ENCODE measurements at places on chromosomes 4 and X.

DNA sequence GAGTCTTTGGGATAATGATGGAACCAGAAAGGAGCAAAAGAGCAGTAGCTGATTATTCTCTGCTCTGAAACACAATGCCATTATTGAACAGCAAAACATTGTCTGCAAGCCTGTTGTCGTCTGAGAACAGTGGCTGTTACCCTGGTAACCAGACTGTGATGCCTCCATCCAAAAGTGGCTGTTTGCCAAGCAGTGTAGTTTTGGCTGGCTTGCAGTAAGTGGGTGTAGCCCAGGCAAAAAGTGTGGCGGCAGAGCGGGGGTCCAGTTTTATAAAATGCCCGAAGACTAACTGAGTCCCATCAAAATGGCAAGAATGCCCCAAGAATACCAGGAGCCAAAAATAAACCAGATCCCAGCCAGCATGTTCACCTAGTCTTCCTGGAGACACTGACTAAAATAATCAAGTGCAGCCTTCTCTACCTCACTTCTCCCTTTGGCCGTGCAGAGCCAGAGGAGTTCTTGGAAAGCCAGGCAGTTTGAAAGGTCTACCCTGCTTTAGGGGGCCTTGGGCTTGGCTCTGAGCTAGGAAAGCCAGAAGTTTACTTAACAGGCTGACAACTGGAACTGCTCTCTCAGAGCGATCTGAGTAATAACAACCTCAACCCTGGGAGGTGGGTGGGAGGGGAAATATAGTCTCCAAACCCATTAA lies 2.6 kb downstream of the PLP1 start:
- DNase-seq = no peak

DNA sequence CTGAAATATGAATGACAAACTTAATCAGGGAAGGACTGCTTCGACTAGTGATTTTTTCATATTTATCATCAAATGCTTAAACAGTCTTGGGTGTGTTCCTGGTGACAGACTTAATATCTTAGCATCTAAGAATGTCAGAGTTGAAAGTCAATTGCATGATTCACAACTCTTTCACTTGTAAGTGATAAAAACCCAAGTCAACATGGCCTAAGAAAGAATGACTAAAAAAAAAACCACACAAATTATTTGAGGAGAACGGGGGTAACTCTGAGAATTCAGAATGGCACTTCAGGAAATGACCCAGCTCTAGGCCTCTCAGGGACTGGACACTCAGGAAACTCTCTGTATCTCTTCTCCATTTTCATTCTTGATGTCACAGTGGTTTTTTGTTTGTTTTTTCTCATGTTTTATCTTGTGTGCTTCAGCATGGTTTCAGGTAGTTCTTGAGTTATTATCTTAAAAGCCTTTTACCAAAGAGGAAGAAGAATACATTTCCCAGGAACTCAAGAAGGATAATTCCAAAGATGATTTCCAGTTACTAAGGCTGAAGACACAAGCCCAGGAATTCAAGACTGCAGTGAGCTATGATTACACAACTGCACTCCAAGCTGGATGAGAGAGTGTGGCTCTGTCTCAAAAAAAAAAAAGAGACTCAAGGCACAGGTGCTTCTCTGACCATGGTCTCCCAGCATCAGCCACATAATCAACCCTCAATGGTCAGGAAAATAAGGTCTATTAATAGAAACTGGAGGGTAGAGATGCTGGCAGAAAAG lies 1697.8 kb upstream of the IGFBP7 start:
- no peak for DNase-seq

GRCh38 chr4:42649870-42650269 lies 7.0 kb downstream of the ATP8A1 start:
- no peak for DNase-seq

DNA sequence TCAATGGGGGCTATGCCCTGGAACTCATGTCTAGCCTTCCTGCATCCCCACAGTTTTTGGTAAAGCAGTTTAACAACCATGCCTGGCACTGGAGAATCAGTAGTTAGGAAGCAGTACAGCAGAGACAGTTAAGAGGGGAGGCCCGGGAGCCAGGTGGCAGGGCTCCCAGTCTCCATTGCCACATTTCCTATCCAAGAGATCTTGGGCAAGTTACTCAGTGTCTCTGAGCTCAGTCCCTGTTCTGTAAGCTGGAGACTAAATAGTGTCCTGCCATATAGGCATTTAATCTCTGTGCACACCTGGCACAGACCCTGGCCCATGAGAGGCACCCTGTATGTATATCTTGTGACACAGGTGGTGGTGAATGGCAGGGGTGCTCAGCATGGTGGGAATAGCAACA lies 156.1 kb upstream of the EOLA2 start:
- DNase-seq = no peak
